ENCODE measurements at places on chromosomes 2 and 18. TPM values are rescaled to one million over a fixed set of nuclear protein-coding genes. Genes with fewer than 3 reads are reported as not detected.

- no peak for DNase-seq
Observed at GRCh38 chr2:8256905-8257304, 425.0 kb upstream of the ID2 start.

Gene STRN
- total RNA-seq = 16.6 TPM

DNA sequence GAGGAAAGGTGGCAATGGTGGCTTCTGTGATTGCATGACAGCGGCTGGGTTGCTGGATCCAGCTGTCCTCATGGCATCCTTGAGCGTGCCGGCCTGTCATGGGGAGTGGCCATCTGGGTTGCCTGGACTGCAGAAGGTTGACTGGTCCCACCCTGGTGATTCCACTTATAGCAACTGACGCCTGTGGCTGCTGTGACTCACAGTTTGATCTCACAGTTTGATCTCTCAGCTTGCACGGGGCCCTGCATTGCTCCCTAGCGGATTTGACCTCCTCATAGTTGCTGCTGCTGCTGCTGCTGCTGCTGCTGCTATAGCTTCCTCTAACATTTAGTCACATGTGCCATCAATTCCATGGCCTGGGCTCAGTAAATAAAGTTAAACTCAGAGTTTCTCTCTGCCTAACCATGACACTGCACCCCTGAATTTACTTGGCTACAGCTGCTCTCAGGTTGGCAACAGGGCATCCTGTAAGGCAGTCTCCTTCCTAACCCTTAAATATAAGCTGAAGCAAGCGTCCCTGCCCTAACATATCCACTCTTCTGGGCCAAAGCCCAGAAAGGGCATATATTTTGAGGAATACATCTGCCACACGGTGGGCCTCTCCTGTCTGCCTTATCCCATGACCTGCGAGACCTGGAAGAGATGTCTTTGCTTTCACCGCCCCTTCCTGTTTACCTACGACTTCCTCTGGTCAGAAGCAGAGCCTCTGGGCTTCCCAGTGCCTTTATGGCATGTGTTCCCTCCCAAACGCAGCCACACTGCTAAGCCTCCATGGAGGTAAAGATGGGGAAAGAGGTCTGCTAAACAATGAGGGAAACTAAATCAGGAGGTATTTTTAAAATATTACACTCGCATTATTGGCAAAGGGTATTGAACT, 37.8 kb upstream of the CCDC150 start:
- peak; percentile 79 for DNase-seq

DNA sequence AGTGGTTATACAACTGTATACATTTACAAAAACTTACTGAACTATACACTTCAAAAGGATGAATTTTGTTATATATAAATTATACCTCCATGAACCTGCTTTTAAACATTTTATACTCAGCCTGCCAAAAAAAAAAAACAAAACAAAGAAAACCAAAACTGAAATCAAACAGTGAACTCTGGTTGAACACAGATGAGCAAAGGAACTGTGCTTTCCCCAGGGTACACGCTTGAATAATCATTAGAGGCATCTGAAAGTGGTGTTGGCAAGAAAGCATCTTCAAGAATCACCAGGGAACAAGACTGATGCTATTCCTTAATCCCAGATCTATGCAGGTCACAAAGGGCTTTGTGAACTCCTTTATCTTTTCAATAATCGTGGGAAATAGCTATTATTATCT, 77.0 kb upstream of the LYPD1 start:
- no peak for DNase-seq

- DNase-seq = no peak
Observed at GRCh38 chr2:67848551-67849285, 214.1 kb downstream of the C1D start.

DNA sequence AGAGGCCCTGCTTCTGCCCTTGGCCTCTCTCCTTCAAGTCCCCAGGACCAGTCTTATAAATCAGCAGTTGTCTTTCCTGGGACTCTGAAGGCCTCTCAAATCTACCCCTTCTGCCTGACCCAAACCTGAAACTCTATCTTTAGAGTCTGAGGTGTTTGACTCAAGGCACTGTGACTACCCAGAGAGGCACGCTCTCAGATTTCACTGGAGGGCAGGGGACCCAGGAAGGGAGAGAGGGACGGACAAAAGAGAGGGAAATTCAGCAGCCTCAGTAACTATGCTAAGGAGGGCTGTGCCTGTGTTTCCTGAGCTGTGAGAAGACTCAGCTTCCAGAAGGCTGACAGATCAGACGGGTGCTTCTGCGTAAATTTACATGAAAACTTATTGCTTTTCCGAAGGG, 217.8 kb downstream of the HAUS1 start:
- no peak for DNase-seq

- no peak for DNase-seq
Observed at GRCh38 chr2:230589497-230590015, 123.1 kb upstream of the CAB39 start.

GRCh38 chr2:112800881-112801583, 16.7 kb upstream of the IL1A start:
- DNase-seq = no peak

DNA sequence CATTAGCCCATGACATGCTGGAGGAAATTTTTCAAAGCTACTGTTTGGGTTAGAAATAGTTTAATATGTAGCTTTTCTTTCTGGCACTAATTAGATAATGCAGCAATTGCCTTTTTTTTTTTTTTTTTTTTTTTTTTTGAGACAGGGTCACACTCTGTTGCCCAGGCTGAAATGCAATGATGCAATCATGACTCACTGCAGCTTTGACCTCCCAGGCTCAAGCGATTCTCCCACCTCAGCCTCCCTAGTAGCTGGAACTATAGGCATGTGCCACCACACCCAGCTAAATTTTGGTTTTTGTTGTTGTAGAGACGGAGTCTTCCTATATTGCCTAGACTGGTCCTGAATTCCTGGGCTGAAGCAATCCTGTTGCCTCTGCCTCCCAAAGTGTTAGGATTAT, 136.2 kb downstream of the SP100 start:
- DNase-seq = no peak

Gene LAMA3
- total RNA-seq = 50.6 TPM

GRCh38 chr18:47087676-47088075, 52.3 kb upstream of the ELOA2 start:
- no peak for DNase-seq

Gene UGT1A6
- 3.1 TPM for total RNA-seq

DNA sequence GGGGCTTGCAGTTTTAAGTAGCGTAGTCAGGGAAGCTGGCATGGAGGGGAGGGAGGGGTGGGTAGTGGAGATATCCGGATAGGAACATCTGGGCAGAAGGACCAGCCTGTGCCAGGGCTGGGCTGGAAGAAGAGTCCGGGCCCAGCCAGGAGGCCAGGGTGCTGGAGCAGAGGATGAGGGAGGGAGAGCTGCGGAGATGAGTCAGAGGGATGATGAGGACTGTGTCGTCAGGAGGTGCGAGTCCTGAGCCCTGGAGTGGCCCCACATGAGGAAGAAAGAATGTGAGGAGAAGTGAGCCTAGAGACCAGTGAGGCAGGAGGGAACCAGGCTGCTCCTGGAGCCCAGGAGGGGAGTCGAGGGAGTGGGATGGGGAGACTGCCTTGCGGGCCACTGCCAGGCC, 82.4 kb downstream of the CTIF start:
- DNase-seq = no peak

DNA sequence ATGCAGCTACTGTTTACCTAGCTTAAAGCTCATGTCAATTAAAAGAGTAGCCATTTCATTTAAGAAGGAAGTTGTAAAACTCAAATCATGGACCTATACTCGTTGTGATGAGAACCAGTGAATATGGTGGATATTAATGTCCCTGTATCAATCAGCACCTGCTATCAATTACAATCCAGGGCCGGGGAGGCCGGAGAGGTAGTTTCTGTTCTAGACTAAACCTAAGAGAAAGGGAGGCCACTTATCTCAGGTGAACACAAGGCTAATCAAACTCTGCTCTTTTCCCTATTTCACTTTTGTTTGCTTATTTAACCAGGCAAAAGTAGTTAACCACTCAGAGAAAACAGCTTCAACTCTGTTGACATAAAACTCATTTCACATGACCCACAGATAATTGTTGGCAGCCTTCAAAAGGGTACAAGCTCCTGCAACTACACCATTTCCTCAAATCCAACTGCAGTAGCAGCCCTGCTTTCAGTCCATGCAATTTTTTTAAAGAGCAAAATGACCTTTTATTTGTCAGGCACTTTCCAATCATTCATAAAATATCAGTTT, 27.8 kb upstream of the SLC9A2 start:
- DNase-seq = no peak

- DNase-seq = no peak
Observed at GRCh38 chr2:47043891-47044239, 111.2 kb downstream of the STPG4 start.

DNA sequence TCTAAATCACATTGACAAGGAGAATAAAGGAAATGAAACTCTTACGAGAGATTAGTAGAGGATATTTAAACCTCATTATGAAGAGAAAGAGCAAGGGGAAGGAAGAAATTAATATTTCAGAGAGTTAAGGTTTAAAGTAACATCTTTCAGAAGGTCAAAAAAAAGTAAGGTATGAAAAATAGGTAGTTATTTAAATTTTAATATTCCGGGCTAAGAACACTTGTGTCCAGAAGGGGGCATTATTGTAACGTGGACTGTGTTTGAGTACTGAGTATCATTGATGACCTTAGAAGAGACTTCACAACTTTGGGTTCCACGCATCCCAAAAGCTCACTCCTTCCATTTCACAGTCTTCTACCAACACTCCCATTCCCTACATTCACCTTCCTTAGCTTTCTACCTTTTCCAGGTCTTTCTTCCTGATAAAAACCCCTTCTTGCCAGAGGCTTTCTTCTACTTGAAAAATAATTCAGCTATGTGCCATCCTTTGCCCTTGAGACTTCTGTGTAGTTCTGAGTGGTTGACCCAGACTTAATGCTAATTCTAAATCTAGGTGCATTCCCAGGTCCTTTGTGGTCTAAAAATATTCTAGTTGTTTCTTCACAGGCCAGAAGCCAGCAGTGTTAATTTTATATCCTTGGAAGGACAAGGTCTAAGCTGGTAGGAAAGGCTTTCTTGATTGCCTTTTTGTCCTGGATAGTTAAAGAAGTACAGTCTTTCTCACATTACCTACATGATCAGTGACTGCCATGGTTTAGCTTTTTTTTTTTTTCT, 16.5 kb downstream of the DYNC1I2 start:
- DNase-seq = peak; percentile 8

Data from umbilical cord (tissue), 2 donors.